ENCODE measurements at places on chromosomes 5 and 9.

DNA sequence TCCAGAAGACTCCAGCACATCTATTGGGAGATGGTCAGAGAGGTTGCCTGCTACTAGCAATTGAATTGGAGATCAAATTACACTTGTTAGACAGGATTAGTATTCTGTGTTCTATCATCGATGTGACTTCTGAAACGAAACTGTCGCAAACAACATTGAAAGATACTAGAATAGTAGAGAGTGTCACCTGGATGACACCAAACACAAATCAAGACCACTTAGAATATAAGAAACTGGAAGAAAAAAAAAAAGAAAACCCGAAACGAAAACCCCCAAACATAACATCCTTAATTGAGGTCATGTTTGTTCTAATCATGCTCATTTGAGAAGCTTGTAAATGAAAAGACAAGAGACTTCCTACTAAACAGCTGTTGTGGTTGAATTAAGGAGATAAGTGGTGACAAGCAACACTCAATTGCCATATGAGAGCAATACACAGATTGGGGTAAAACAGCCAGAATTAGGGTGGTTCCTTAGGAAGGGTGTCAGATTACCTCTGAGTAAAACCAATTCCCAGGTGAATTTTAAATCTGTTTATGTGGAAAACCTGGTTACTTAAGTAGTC lies 97.6 kb downstream of the BASP1 start:
- peak; percentile 31 for DNase-seq

GRCh38 chr5:121890297-121890858 lies 38.7 kb downstream of the FTMT start:
- no peak for DNase-seq

DNA sequence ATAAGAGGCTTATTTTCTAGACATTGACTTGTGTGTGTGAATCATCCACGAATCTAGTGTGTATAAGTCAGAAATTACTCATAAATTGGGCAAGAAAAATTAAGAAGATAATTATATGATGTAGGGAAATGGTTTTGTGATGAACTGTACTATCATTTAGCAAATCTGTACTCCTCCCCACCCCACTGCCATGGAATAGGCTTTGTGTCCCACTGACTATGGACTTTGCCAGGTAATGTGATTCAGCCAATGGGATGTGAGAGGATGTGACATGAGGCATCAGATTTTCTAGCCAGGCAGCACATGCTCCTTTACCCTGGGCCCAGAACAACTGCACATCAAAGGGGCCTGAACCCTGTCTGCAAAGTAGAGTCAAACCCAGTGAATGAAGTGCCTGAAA lies 406.6 kb downstream of the CTNND2 start:
- no peak for DNase-seq

GRCh38 chr9:108469654-108470053 lies 386.1 kb downstream of the ACTL7B start:
- DNase-seq: no peak

- DNase-seq: no peak
Observed at GRCh38 chr5:81233080-81233634, at the start of gene CKMT2. Gene CKMT2, plus strand, starts transcription at chr5:81233322. Its CDS starts 17,811 bp downstream, at chr5:81251133.

DNA sequence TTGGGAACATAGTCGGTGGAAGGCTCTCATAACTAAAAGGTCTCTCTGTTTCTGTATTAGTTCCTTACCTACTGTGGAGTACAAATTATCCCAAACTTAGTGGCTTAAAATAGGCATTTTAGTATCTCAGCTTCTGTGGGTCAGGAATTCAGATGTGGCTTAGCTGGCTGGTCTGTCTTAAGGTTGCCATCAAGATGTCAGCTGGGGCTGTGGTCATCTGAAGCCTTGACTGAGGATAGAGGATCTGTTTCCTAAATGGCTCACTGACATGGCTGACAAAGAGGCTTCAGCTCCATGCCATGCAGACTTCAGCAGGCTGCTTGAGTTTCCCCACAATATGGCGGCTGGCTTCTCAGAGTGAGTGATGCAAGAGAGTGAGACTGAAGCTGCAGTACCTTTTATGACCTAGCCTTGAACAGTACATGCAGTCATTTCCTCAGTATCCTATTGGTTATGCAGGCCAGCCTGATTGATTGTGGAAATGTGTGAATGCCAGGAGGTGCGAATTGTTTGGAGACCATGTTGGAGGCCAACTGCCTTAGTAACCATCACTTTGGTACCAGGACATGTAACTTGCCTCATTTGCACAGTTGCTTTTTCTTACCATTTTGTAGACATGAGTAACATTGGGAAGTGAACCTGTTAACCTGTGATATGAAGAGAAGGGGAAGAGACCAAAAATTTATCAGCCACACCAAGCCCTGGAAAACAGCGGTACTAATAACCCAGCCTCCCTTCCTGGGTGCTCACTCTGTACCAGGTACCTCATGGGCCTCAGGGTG lies 152.8 kb upstream of the IER5L start:
- no peak for DNase-seq

DNA sequence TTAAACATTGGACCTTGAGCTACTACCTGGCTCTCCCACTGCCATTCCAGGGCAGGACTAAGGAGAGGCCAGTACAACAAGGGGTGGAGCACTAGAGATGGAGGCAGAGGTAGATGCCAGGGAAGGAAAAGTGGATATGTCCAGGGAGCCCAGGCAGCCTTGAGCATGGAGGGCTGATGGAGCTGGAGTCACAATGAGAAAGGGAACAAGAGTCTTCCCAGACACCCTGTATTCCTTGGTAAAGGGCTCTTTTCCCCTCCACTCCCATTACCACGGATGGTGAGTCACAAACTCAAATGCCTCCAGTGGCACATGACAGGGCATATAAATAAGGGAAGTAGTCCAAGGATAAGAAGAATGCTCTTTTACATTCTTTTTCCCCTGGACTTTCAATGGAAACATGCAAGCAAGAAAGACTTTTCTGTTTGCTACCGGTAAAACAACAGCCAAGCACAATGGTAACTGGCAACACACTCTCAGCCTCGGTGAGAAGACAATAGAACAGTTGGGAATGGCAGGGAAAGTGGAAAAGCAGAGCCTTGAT lies 16.7 kb downstream of the ERAP1 start:
- DNase-seq: no peak

GRCh38 chr5:148961261-148962199 lies 101.3 kb downstream of the SH3TC2 start:
- DNase-seq: no peak

DNA sequence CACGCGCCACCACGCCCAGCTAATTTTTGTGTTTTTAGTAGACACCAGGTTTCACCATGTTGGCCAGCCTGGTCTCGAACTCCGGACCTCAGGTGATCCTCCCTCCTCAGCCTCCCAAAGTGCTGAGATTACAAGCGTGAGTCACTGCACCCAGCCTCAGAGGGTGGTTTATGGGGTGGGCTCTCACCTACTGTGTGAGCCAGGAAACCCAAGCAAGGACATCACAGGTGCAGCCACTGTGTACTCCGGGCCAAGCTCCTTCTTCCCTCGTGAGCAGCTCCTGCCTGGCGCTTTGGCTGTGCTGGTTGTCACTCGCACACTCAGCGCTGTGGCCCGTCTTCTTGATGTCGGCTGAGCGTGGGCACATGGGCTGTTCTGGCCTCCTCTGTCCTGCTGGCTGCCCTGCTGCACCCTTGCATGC lies 70.1 kb downstream of the WNK2 start:
- no peak for DNase-seq

DNA sequence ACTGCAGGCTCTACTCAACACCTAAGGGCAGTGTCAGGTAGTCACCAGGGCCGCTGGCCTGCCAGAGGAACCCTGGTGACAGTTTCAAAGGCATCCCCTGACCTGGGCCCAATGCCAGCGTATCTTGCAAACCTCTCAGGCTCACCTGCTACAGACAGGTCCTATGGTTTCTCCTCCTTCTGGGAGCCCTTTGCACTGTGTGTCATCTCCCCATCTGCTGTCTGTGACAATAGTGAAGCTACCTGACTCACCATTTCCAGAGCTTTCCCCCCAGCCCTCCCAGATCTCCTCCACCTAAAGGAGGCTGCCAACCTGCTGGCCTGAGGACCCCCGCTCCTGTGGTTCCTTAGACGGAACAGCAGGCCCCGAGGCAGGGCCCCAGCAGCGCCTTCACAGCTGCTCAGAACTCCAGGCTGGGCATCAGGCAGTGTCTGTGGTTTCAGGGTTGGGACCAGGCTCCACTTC lies 203.1 kb downstream of the FSTL4 start:
- DNase-seq: no peak

GRCh38 chr5:77186652-77187370 lies 23.7 kb upstream of the PDE8B start:
- DNase-seq: no peak

- DNase-seq: no peak
Observed at GRCh38 chr9:132243156-132244074, 81.6 kb downstream of the NTNG2 start.

GRCh38 chr5:141392429-141393198 lies at the start of gene PCDHGA8:
Gene PCDHGA8, plus strand, starts transcription at chr5:141392633. Its CDS starts 181 bp downstream, at chr5:141392814.
- peak; percentile 35 for DNase-seq

DNA sequence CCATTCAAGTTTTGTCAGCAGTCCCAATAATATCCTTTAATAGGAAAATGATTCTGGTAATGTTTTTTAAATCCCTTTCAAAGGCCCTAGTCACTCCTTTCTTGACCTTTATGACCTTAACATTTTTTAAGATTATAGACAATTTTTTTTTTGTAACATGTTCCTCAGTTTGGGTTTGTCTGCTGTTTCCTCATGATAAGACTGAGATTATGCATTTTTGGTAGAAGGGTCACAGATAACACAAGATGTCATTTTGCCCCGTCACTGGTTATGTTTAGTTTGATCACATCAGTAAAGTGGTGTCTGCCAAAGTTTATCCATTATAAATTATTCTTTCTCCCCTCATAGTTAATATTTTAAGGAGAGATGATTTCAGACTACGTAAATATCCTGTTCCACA lies 16.0 kb upstream of the PTPDC1 start:
- no peak for DNase-seq

DNA sequence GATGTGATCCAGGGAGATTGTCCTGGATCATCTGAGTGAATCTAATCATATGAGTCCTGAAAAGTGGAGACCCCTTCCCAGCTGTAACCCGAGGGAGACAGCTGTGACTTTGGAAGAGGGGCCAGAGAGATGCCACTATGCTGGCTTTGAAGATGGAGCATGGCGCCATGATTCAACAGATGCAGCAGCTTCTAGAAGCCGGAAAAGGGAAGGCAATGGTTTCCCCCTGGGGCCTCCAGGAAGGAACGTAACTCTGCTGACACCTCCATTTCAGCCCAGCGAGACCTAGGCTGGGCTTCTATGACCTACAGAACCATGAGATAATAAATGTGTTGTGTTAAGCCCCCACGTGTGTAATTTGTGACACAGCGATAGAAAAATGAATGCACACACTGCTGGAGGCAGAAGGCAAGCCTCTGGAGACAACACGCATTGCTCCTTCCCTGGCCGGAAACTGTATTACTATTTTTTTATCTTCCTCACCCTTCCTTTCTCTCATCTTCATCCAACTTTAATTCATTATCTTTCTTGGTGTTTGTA lies 16.6 kb upstream of the SARDH start:
- DNase-seq: no peak

DNA sequence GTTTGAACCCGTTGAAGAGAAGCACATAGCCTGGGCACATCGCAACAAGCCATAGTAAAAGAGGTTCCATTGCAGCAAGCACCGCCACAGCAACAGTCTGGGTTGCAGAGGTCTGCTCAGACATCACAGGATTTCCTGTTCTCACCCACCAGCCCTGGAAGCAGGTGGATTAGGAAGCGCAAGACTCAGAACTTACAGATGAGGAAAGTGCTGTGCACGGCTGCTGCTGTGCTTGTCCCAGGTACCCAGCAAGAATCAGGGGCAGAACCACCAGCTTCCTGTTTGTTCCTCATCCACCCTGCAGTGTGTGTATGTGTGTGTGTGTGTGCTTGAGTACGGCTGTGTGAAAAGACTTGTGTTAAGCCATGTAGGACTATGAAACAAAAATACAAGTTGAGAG lies 124.7 kb upstream of the IRX2 start:
- DNase-seq: no peak
